HEK293T (cell line): ENCODE measurements at places on chromosomes 3 and 15.

DNA sequence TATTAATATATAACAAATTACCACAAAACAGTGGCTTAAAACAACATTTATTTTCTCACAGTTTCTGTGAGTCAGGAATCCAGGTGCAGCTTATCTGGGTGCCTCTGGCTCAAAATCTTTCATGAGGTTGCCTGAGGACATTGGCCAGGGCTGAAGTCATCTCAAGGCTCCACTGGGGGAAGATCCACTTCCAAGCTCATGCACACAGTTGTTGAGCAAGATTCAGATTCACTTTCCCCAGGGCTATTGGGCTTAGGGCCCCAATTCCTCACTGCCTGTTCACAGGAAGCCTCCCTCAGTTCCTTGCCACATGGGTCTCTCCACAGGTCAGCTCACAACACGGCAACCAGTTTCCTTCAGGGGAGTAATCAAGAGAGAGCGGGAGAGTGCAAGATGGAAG, 35.0 kb downstream of the RFTN1 start:
- no peak for DNase-seq

- no peak for DNase-seq
These were observed 596.3 kb downstream of the PYDC2 start for GRCh38 chr3:192057261-192057660.

DNA sequence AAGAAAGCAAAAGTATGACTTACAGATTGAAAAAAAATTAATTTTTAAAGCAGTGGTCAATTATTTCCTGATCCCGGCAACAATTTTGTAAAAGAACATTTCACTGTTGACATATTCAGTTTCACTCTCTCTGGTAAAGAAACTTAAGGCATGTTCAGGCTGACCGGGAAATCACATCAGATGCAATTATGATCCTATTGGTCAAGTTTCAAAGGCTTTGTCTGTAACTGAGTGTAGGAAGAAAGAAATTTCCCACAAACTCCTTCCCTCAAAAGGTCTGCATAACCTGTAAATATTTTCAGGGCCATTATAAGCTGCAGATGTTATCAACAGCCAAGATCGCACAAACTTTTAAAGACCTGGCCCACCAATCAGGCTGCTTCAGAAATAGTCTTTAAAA, 205.4 kb upstream of the IGF1R start:
- no peak for DNase-seq

- no peak for DNase-seq
These were observed 25.9 kb upstream of the GRIP2 start for GRCh38 chr3:14565868-14566588.

- DNase-seq, result no peak
These were observed 6.7 kb downstream of the RNU6-1 start for GRCh38 chr15:67832897-67833709.

DNA sequence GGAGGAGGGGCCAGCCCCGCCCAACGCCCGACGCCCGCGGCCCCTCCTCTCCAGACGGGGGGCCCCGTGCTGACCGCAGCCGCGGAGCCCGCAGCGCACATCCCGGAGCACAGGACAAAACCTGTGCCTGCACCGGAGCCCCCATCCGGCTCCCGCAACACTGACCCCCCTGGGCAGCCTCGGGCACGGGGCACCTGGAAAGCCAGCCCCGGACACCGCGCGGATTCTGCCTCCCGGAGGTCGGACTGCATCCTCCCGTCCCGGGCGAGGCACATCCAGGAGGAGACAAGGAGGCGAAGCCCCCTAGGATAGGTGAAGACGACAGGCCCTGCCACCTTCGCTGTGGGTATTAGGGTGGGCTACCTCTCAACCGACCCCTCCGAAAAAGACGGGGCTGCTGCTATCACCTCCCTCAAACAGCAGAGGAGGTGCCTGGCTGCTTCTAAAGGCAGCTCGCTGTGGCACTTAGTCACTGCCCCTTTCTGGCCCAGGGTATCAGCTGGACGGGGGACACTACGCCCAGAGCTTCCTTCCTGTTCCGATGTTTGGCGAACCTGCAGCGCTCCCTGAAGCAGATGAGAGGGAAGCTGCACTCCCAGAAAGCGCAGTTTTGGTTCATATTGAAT, 10.6 kb downstream of the XXYLT1 start:
- DNase-seq, result no peak

- no peak for DNase-seq
These were observed 77.1 kb upstream of the UBE2E1 start for GRCh38 chr3:23728601-23729117.

- no peak for DNase-seq
These were observed 4.8 kb downstream of the GCNT3 start for GRCh38 chr15:59616379-59616778.

DNA sequence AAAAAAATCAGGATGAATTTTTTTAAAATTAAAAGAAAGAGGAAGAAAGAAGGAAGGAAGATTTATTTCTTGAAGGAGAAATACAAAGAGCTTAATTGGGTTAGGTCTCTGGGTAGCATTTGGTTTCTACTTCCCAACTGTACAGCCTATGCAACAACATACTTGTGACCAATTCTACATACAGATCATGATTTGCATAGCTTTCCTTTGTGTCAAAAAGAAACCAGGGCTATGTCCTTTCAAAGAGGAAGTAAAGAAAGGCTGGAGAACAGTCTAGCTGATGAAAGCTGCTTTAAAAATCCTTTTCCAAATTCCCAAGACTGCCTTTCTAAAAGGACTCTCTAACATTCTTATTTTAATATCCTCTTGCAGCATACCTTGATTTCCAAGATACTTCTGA, 6.1 kb upstream of the HGD start:
- DNase-seq, result no peak

GRCh38 chr3:51887620-51888019, 12.2 kb upstream of the IQCF5 start:
- DNase-seq, result no peak

- DNase-seq, result peak; percentile 12
These were observed 1.3 kb upstream of the LRRC58 start for GRCh38 chr3:120350401-120350941.

GRCh38 chr15:51286816-51287215, 51.6 kb downstream of the CYP19A1 start:
- DNase-seq, result no peak

DNA sequence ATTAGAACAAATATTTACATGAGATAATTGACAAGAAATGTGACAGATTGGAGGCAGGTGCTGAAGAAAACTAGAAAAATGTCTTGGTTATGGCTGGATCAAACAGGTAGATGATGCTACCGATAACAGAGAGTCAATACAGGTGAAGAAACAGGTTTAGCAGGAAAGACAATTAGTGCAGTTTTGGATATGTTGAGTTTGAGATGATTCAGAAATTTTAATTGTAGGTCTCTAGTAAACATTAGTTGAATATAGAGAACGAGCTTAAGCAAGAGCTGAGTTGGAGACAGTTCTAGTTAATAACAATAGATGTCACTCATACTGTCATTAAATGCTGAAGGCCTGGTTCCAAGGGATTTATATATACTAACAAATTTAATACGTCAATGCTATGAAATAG, 524.4 kb downstream of the NSUN3 start:
- DNase-seq, result no peak

GRCh38 chr3:151219056-151219455, 16.0 kb upstream of the GPR171 start:
- no peak for DNase-seq

DNA sequence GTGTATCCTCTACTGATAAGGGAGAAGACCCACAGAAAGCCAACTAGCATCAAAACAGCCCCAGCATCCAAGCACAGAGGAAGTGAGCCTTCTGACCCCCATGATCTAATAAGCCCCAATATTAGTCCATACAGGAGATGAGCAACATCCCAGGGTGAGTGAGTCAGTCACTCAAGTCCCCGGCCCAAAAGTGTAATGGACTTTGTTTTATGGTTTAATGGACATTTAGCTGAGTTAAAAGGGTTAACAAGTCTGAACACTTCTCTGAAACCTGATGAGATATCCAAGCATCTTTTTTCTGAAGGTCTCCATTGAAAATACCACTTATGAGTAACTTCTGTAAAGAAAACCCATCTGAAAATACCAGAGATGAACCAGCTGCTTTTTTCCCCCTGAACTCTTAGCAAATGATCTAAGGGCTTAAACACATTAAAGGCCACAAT, 115.6 kb downstream of the GREM1 start:
- DNase-seq, result no peak

DNA sequence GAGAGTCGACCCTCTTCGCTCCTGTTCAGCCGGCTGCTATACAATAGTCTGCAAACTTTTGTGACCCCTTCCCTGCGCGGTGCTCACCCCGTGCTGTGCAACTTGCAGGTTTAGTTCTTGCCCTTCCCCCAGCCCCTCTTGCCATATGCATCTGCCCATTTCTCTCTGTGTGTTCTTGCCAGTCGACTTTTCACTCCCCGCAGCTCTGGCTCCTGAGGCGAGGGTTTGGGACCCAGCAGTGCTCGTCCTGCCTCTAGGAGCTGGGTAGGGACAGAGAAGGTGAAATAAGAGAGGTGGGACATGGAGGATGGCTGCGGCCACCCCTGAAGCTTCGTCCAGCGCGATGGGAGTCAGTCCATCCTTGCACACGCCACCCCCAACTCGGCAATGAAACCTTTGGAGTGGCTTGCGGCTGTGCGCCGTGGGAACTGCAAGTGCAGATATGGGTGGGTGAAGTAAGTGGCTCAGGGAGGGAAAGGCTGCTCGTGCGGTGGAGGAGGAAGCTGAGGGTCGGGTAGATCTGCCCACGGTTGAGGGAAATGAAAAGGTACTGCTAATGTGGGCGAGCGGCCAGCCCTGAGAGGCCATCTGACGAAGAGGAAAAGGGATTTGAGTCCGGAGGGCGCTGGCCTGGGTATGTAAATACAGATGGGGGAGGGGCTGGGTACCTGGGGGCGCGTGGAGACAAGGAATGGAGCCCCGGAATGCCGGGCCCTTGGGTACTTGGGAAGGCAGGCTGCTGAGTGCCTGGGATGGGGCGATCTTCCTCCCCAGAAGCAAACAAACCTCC, 1.0 kb downstream of the LRRC3B start:
- DNase-seq, result no peak

GRCh38 chr15:28961391-28961790, 75.6 kb downstream of the APBA2 start:
- DNase-seq, result no peak

DNA sequence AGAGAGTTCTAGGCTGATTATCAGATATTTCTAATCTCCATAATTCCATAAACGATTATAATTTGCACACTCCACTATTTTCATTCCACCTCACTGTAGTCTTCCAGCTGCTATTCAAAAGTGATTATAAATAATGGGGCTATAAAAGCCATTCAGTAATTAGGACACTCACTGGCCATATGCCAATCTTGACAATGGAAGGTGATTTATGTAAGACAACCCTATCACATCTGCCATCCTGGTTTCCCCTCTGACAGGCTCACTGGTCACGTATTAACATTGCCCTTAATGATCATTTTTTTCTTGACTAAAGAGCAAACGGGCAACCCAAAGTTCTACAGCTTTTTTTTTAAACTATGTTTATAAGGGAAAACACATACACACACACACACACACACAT, 402.4 kb downstream of the MAGI1 start:
- DNase-seq, result no peak

DNA sequence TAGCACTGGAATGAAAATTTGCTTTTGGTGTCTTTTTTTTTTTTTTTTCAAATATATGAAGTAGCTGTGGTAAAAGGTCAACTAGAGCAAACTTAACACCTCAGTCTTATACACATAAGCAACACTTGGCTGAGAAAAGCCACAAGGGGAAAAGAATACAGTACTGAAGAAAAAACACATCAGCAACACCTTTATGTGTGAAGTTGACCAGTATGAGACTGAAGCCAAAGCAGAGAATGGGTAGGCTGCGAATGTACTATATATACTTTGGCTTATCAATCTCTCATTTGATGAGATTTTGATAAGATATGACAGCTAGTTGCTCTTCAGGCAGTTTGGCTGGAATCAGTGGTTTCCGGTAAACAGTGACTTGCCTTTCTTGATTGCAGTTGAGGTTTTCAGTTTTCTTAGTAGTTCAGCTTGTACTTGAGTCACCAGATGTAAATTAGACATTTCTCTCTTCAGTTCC, 22.0 kb upstream of the ZCWPW2 start:
- no peak for DNase-seq

DNA sequence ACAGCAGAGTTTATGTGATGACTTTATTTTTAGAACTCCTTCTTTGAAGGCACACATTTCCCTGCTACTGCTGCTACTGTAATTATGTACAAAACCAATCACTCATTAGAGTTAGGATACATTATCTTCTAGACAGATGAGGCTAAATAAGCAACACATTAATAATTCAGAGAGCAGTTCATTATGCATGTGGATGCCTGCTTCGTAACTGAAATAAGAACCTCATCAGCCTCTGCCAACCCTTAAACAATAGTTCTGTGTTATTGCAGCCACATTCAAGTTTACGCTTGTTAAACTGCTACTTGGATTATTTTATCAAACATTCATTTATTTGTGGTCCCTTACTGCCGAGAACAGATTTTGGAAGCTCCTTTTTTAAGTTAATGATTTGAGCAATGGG, 52.5 kb upstream of the C15orf61 start:
- DNase-seq, result no peak

DNA sequence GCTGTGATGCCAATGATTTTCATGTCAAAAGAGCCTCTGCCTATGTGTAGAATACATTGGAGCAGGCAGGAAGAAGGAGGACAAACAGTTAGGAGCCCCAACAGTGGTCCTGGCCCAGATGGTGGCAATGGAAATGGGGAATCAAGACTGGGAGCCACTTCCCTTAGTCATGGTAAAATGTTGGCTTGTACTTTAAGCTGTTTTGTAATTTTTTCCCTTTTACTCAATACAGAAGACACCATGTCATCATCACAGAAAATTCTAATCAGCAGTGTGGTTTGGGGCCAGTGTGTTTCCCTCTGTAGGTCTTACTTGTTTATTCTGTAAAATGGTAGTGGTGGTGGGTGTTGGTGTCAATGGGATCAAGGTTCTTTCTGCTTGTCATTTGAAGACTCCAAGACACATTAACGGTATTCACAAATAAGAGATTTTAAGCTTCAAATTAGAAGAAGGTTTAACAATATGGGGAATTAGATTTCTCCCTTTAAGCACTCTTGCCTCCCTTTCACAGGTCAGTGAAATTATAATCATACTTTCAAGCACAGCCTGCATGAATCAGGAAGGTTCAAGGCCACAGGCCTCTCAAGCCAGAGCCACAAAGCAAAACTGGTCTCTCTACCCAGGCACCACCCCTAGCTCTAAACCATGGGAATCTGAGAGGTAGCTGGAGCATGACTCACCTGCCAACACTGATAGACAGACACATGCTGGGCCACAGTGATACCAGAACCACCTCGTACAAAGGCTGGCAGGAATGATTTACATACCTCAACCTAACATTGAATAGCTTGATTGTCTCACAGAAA, 24.9 kb downstream of the SIAH2 start:
- no peak for DNase-seq

DNA sequence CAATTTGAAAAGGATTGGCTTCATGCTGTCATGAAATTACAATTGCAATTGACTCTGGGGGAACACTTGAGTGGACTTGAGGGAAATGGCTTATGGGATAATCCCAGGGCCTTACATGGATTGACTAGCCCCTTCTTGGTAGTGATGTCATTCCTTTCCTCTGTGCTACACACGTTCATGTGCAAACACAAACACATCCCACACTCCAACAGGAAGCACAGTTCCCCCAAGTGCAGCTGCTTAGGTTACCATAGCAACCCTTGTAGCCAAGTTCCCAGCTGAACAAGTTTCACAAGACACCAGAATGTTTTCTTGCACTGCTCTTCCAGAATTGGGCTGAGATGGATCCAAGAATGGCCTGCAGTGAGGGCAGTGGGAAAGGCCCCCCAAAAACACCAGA, 217.0 kb downstream of the ZNF621 start:
- no peak for DNase-seq

- DNase-seq, result no peak
These were observed 5.0 kb downstream of the NR2F2 start for GRCh38 chr15:96335411-96336024.
